ENCODE measurements at places on chromosomes 13 and 19.
A peak's percentile ranks its signal among the peaks of the same experiment; 100 is the strongest.

DNA sequence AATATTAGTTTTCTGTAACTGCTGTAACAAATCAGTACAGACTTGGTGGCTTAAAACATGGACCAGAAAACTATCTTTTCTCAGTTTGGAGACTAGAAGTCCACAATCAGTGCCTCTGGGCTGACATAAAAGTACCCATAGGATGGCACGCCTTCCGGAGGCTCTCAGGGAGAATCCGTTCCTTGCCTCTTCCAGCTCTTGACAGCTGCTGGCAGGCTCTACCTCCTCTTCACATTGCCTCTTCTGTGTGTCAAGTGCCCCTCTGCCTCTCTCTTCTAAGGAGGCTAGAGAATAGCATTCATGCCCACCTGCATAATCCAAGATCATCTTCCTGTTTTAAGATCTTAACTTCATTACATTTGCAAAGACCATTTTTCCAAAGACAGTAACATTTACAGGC is 1194.2 kb downstream of the EFNB2 start:
- no peak for DNase-seq

GRCh38 chr13:75295201-75295600 is 186.8 kb downstream of the TBC1D4 start:
- no peak for DNase-seq

GRCh38 chr19:42150364-42150763 is 18.1 kb upstream of the POU2F2 start:
- DNase-seq = no peak

- no peak for DNase-seq
These were observed 10.1 kb downstream of the NANOS3 start for GRCh38 chr19:13887018-13887436.

DNA sequence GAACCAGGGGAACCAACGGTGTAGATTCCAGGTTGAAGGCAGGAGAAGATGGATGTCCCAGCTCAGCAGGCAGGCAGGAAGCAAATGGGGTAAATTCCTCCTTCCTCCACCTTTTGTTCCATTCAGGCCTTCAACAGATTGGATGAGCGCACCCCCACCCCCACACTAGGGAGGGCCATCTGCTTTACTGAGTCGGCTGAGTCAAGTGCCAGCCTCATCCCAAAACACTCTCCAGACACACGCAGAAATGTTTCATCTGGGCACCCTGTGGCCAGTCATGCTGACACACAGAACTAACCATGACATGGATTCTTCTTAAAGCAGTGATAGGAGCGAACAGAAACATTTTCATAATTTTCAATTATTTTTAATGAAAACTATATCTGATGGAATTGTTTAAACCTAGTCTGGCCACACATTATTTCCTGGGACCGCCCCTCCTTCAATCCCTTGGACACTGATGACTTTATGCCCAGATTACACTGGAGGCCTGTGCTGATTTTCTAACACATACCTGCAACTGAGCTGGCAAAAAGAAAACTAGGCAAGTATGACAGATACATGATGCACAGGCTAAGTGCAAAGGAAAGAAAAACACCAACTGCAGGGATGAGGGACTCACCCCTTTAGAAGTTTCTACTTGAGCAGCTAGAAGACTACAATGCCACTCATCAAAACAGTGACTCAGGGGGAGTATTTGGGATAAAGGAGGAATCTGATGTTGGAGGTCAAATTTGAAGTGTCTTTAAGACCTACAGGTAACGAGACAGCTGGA is 154.2 kb downstream of the TNFRSF19 start:
- no peak for DNase-seq

DNA sequence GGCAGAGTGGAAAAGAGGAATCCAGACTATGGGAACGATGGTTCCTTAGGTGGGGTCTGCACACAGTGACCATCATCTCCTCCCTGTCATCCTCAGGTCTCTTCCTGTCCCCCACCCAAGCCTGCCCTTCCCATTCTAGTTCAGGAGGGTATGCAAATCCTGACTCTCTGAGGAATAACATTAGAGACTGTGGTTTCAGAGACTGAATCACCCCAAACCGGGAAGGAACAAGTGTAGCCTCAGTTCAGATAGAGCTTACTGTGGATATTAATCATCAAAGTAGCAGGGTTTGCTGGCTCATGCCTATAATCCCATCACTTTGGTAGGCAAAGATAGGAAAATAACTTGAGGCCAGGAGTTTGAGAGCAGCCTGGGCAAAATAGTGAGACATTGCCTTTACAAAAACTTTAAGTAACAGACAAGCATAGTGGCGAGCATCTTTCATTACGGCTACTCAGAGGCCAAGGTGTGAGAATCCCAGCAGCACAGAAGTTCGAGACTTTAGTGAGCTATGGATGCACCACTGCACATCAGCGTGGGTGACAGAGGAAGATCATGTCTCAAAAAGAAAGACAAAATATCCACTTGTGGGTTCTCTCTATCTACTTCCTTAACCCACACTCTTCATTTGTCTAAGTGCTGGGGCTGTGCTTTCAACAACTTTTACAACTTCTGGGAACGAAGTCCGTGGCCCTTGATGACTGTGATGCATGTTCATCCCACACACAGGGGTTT is 19.3 kb upstream of the LGALS13 start:
- no peak for DNase-seq

DNA sequence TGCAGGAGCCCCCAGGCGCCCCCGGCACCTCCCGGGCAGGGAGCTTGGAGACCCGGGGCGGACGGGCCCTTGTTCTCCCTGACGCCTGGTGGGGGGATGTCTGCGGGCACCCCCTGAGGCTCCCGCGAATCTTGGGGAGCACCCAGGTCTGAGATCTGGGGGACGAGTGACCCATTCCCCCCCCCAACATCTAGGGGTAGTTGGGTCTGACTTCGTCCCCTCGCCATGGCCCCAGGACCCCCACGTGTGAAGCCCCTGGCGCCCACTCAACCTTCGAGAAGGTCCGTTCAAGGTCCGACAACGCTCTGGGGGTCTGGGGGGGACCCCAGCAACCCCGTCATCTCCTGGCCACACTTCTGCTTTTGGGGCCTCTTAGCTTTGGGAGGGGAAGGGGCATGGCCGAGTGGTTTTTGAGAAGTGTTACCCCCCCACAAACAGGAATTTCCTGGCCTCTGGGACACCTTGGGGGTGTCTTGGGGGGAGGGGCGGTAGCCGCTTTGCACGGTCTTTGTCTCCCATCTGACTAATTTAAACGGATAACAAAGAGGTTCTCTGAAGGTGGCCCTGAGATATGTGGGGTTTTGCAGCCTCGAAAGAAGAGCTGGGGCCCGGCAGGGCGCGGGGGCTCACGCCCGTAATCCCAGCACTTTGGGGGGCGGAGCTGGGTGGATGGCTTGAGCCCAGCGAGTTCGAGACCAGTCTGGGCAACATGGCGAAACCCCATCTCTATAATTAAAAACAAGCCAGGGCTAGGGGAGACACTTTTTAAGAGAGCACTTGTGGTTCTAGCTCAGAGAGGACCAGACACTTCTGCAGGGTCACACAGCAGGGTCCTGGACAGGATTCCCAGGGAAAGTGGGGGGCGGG is 608 bp downstream of the CNN2 start:
- DNase-seq = no peak

DNA sequence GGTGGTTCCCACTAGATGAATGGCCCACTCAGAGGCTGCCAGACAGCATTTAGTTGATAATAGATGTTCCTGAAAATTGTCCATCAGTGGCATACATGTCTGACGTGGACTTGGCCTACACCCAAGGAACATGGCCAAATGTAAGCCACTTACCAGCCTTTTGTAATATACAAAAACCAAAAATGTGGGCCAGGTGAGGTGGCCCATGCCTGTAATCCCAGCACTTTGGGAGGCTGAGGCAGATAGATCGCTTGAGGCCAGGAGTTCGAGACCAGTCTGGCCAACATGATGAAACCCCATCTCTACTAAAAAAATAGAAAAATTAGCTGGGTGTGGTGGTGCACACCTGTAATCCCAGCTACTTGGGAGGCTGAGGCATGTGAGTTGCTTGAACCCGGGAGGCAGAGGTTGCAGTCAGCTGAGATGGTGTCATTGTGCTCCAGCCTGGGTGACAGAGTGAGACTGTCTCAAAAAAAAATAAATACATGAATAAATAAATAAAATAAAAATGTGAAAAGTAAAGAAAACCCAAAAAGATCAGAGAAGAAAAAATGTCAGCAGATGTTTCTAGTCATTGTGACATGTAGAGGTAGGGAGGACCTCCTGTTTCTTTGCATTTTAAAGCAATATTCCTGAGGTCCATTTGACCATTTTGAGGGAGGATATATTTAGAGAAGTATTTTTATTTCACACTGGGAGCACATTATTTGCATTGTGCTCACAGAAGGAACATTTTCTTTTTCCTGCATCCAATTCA is 7.1 kb upstream of the WTIP start:
- DNase-seq = no peak

DNA sequence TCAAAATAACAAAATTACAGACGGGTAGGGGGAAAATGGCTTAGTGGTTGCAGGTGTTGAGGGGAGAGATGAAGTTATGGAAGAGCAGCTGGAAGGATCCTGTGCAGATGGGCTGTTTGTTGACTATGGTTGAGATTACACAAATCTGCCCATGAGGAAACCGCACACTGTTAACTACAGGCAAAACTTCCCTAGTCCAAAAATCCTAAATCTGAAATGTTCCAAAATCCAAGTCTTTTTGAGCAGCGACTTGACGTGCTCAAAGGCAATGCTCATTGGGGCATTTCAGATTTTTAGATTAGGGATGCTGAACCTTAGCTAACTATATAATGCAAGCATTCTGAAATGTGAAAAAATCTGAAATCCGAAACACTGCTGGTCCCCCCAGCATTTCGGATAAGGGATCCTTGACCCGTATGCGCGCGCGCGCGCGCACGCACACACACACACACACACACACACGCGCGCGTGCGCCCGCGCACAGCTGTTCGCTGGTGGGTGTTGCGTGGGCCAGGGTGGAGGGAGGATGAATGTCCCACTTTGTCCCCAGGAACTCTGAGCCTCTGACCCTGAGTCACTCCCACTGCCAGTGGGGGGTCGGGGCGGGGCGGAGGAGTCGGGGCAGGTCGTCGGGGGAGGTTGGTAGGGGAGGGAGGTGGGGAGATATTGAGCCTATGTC is 6.8 kb downstream of the F2RL3 start:
- DNase-seq = no peak

DNA sequence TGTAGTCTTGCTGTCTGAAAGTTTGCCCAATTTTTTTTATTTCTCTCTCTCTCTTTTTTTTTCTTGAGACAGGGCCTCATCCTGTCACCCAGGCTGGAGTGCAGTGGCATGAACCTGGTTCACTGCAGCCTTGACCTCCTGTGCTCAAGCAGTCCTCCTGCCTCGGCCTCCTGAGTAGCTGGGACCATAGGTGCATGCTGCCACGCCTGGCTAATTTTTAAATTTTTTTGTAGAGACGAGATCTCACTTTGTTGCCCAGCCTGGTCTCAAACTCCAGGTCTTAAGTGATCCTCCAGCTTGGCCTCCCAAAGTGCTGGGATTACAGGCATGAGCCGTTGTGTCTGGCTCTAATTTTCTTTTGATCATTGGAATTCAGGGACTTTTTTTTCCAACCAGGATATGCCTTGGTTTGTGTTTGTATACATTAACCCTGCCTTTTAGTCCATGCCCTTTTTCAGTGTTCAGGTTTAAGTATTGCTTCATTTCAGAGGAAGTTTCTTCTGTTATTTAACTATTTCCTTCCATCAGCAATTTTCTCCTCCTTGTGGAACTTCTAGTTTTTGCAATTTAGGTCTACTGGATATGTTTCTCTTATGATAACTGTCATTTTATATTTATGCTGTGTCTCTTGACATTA is 201.4 kb downstream of the PCCA start:
- DNase-seq = no peak

DNA sequence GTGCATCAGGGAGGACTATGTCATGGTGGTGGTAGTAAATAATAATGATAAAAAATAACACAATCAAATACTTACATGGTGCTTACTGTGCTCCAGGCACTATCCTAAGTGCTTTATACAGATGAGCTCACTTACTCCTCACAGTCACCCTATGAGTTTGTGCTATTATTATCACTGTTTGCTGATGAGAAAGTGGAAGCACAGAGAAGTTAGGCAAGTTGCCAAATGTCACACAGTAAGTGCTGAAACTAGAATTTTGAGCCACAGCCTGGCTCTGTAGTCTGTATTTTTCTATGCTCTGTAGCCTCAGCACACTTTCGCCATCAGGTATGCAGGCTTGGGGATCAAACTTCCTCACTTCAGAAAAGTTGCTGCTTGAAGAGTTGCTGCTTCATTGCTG is 46.6 kb downstream of the HTR2A start:
- no peak for DNase-seq

GRCh38 chr19:38211766-38212165 is 12.3 kb downstream of the DPF1 start:
- no peak for DNase-seq

- DNase-seq = no peak
These were observed 18.3 kb downstream of the FBXO27 start for GRCh38 chr19:39014037-39014436.

- no peak for DNase-seq
These were observed 96.6 kb downstream of the SIPA1L3 start for GRCh38 chr19:38003438-38004185.

GRCh38 chr13:51605698-51606097 is 21.4 kb downstream of the WDFY2 start:
- DNase-seq = no peak

- DNase-seq = no peak
These were observed 27.4 kb upstream of the CACTIN start for GRCh38 chr19:3653865-3654513.

GRCh38 chr13:78160793-78161192 is 242.2 kb upstream of the EDNRB start:
- DNase-seq = no peak

GRCh38 chr13:28420704-28421103 is 74.2 kb downstream of the FLT1 start:
- no peak for DNase-seq

- no peak for DNase-seq
These were observed 13.2 kb downstream of the GADD45B start for GRCh38 chr19:2488942-2489731.

DNA sequence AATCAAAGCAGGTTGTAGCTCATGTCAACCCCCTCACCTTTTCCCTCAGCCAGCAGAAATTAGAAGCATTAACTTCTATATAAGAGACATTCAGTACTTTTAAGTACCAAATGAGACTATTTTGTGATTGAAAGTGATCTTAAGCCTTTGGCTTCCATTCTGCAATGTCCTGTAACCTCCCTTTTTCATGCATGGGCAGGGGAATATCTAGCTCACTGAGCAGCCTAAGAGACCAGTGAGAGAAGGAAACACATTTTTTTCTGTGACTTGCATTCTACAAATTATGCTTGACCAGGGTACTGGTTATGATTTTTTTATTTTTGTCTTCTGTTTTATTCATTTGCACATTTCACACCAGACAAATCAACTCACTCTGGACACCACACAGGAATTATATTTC is 369.6 kb downstream of the KCTD12 start:
- no peak for DNase-seq

DNA sequence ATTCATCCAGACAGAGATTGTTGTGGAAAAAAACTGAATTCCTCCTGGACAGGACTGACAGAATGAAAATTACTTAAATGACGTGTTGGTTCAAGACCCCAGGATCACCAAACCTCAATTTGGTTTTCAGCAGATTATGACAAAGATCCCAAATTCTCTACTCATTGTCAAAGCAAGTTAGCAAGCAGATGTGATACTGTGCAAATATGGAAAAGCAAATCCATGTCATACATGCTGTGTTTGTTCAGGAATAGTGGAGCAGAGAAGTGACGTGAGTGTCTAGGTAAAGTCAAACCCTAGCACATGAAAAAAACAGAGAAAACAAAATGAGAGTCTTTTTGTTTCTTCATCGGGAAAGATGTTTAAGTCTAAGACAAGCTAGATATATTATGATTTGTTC is 169.2 kb upstream of the NBEA start:
- DNase-seq = no peak

GRCh38 chr19:37077501-37077933 is 716 bp upstream of the ZNF420 start:
- no peak for DNase-seq

GRCh38 chr19:1131718-1132551 is 28.1 kb downstream of the GPX4 start:
- DNase-seq = peak; percentile 85

Data from activated CD4-positive, CD25-positive, alpha-beta regulatory T cell treated with anti-CD3 and anti-CD28 coated beads, Interleukin-2, amount 50 U/mL, for 72 hours (primary cell).